GM12878 (cell line): ENCODE measurements at places on chromosomes 13 and 19.

- no peak for DNase-seq
- peaks cover 8% of the 10 kb centered on the region; the same call in 1 of the 2 replicates for H3K4me1 ChIP-seq
- H3K4me3 ChIP-seq: no peak within 1 kb of the TSS
- no peak within 1 kb of the TSS for H3K27ac ChIP-seq
Measured at GRCh38 chr19:7874076-7874896, at the start of gene PRR36. Gene PRR36 (minus strand): TSS chr19:7874390. CDS start chr19:7873689, 701 bp downstream.

GRCh38 chr13:102913914-102914313 lies 68.1 kb downstream of the ERCC5 start:
- H3K27me3 ChIP-seq: no peaks in the 10 kb centered on the region
- H3K4me3 ChIP-seq: no peak overlapping the region
- no peaks in the 10 kb centered on the region for H3K36me3 ChIP-seq
- DNase-seq: no peak
- no peak overlapping the region for H3K27ac ChIP-seq
- no peaks in the 10 kb centered on the region for H3K4me1 ChIP-seq

DNA sequence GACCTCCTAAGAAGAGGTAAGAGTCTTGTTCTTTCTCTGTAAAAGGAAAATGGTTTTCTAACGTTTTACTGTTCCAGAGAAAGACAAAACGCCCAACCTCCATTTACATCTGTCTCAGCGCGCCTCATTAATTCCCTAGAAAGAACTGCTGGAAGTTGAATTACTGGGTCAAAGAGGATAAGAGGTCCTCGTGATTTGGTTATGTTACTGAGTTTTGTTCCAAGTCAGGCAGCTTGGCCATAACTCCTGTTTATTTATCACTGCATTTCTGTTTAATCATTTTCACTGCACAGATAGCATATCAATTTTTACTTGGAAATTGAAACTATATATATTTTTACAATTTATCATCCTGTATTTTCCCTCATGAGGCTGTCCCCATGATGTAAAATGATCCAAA lies 112.9 kb upstream of the PEG3 start:
- H3K4me3 ChIP-seq: no peak overlapping the region
- H3K27ac ChIP-seq: no peak overlapping the region
- no peak for DNase-seq

DNA sequence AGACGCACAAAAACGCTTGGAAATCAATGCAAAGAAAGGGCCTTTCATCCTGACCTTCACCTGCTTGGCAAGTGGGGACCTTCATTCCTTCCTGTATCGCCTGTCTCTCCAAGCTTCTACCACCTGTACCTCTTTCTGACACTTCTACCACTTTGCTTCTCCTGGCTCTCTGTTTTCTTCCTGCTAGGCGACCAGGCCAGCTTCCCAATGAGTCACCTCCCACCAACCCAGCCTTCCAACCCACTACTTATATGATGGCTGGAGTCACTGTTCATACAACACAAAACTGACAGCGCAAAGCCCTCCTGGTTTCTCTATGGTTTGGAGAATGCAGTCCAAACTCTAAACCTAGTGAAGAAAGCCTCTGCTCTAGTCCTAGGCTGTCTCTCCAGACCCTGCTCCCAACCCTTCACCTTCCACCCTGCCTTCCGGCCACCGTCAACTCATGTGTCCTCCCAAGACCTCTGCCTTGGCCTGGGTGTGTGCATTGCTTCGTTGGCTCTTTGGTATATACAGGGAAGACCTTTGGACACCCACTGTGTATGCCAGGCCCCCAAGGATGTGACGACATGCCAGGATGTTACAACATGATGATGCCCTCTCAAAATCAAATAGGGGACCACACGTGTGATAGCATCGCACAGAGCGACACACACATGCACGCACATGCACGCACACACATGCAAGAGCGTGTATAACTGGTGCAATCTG lies 148.5 kb downstream of the STK24 start:
- no peak for DNase-seq
- H3K27ac ChIP-seq: no peak overlapping the region
- H3K4me3 ChIP-seq: no peak overlapping the region
- H3K36me3 ChIP-seq: no peaks in the 10 kb centered on the region
- H3K27me3 ChIP-seq: no peaks in the 10 kb centered on the region

DNA sequence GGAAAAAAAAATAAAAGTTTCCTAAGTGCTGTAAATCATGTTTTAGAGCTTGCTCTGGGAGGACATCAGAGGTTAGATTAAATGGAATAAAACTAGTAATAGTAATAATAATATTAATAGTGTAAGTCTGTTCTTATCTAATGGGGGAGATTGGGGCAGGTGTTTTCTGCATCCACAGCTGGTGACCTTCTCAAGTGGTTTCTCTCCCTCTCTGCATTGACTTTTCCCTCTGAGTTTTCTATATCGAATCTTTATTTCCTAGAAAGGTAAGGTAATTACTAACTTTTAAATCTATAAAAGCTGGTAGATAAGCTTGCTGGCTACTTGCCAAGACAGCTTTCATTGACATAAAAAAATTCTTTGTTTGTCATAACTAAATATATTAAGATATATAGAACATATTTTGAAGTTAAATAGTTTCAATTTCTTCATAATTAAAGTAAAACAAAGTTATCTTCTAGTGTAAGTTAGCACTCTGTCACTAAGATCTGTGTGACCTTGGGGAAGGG lies 49.6 kb upstream of the DIAPH3 start:
- no peak overlapping the region for H3K27ac ChIP-seq
- no peaks in the 10 kb centered on the region; the same call in 1 of the 2 replicates for H3K27me3 ChIP-seq
- no peak for DNase-seq
- H3K4me3 ChIP-seq: no peak overlapping the region
- no peaks in the 10 kb centered on the region for H3K4me1 ChIP-seq
- no peaks in the 10 kb centered on the region for H3K36me3 ChIP-seq
